Right hindlimb (tissue), 1 donor: ENCODE measurements at places on chromosomes 3 and 15.

DNA sequence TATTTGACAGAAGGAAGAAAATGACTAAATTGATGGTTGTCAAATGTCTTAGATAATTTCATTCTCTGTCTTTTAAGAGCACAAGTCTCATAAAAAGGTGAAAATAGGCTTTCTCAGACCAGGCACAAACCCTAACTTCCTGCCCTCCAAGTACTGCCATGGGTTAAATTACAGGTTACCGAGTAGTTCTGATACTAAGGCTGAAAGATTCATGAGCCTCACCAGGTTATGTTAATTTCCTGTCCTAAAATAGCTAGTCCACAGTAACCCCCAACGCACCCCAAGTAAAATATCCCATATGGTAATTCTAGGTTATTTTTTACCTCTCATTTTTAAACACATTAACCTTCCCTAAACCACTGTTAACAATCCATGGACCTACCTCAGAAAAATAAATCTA, 42.0 kb downstream of the GSK3B start:
- no peak for DNase-seq

GRCh38 chr15:71338265-71338664, 223.0 kb downstream of the THSD4 start:
- no peak for DNase-seq

- peak; percentile 8 for DNase-seq
Measured at GRCh38 chr15:25184356-25185155, 229.8 kb downstream of the SNRPN start.

DNA sequence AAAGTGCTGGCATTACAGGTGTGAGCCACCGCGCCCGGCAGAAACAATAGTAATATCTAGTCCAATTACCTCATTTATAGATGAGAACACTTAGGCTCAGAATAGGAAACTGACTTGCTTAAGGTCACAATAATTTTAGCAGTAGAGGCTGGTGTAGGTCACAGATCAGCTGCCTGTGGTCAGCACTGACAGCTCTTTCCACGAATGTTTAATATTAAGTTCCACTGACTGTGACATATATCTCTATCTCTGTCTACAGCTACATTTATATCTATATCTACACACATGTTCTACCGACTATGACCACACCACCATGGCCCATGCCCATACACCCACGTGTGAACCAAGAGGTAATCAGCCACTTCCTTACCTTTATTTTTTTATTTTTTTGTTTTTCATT, 40.2 kb upstream of the DLG1 start:
- no peak for DNase-seq

GRCh38 chr3:167067787-167068161, 312.3 kb downstream of the ZBBX start:
- DNase-seq: no peak

DNA sequence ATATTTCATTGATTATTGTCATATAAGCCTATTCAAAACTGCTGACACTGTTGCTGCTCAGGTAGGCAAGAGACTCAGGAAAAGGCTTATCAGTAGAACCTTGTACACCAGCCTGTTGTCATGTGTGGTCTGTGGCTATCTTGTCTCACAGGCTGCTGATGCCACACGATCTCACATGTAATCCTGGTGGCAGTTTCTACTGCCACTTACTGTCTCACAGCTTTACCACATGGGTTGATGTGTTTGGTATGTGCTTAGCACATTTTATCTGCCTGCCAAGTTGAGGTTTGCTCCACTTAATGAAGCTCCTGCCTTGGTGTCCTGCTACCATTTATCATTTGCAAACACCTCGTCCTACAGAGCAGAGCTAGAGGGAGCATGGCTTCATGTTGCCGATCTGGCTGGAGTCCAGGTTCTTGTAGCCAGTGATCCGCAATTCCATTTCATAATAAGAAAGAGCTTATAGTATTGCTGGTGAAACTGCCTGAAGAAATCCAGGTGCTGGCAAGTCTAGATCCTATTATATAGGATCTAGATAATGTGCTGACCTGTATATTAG, 637.9 kb downstream of the NLGN1 start:
- no peak for DNase-seq

DNA sequence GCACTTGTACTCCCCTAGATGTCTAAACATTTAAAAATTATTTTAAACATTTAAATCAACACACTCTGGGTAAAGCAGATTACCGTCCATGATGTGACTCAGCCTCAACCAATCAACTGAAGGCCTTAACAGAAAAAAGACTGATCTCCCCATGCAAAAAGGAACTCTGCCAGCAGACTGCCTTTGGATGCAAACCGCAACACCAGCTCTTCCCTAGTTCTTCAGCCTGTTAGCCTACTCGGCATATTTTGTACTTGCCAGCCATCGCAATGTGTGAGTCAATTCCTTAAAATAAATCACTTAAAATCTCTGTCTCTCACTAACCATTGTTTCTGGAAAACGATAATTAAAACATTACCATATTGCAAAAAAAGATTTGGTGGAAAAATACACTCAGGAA, 375.9 kb downstream of the RSL24D1 start:
- DNase-seq: no peak

GRCh38 chr3:69072928-69073327, 7.2 kb downstream of the UBA3 start:
- DNase-seq: no peak

DNA sequence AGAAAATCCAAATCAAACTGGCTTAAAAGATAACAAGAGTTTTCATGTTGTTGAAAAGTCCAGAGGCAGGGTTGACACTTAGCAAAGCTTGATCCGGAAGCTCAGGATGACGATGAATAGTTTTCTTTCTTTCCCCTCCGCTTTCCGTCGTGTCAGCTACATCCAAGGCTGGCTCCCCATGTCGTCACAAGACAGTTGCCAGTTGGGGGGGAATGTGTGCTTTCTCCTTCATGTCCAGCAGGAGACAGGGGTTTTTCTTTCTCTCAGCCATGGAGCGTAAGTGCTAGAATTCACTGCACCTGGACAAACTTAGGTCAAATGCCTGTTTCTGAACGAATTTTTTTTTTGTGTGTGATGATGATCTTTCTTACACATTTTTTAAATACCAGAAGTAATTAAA, 273.8 kb upstream of the RGMA start:
- no peak for DNase-seq

GRCh38 chr3:107970993-107971580, 119.7 kb downstream of the CD47 start:
- no peak for DNase-seq

DNA sequence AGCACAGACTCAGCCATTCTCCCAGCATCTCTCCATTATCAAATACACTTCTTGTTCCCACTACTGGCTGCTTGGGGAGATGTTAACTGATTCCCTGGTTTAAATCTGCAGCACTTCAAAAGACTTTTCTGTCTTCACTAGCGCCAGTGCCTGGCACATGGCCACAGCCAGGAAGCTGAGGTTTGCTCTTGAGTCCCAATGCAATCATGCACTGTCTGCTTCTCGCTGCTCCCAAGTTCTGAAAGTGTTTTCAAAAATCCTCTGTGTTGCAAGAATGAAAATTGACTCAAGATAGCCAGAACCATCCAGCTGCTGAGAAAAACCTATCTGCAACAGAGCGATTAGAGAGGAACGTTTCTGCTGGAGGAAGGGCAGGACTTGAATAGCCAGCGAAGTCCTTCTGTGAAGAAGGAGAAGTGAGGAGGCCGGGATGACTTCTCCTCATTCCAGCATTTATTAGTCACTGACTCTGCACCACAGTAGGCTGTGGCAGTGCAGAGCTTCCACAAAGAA, 358.4 kb upstream of the NR2F2 start:
- peak; percentile 50 for DNase-seq

DNA sequence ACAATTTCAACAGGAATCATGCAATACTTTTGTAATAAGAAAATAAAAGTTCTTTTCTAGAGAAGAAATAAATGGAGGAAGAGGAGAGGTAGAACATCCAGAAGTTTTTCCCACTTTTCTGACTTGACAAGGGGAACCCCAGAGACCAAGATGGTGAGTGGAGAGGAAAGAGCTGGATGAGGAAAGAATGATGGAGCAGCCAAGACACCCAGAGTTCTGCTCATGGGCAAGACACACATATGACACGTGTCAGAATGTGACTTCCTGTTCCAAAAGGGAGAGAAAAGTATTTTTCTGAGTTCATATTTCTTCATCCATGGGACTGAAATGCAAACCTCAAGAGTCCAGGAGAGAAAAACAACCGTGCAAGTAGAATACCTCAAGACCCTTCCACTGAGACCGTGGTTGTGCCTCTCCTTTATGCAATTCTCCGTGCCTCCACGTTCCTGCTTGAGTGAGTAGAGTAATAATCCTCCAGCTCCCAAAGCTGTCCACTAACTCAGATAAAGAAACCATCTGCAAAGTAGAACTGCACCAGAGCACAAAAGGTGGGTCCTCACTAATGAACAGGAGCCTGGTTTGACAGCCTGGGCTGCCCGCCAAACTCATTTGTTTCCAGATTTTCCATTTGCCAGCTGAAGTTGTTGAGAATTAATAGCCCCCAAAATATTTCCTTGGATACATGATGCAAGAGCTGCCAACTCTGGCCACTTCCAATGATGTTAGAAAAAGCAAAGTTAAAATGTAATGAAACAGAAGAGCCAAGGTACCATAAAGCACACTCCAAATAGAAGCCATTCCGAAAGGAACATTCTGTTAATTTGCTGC, 272.6 kb upstream of the IGF1R start:
- DNase-seq: peak; percentile 34

DNA sequence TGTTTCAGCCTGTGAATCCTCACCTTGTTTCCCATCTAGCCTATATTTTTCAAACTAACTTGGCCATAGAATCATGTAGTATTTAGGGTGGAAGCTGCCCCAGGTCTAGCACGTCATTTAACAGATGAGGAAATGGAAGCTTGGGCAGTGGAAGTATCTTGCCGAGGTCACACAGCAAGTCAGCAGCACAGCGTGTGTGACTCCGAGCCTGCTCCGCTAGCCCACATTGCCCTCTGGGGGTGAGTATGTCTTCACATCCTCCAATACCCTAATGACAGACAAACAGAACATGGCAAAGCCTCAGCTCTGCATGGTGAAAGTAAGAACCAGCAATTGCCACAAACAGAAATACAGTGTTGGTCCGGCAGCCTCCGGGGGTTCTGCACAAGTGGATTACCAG, 2.2 kb upstream of the CCR5 start:
- DNase-seq: peak; percentile 27

DNA sequence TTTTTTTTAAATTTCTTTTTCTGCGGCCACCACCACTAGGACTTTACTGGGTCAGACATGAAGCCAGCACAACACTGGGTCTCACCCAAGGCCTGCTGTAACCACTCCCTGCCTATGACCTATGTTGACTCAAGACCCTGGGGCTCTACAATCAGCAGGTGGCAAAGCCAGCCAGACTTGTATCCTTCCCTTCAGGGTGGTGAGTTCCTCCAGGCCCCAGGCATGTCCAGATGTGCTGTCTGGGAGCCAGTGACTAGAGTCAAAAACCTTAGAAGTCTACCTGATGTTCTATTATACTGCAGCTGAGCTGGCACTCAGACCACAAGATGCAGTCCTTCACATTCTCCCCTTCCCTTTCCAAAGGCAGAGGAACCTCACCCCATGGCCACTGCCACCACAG, 31.6 kb upstream of the CLDN18 start:
- no peak for DNase-seq

- no peak for DNase-seq
Measured at GRCh38 chr15:80114114-80114513, 38.7 kb upstream of the FAH start.

GRCh38 chr3:174755833-174756829, 103.0 kb upstream of the NAALADL2 start:
- no peak for DNase-seq

DNA sequence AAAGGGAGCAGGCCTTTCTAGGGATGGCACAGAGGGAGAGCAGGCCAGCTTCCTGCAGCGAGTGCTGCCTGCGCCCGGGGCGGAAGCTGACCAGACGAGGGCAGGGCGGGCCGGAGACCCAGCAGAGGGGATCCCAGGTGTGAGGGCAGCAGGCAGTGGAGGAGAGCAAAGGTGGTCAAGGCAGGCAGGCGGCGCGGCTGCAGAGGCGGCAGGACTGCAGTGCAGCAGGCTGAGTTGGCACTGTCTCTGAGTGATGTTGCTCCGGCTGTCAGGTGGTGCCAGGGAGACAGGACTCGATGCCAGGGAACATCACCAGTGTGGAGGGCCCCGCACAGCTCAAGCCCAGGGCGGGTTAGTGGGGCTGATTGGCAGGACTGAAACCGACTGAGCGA, 22.3 kb upstream of the PLXNA1 start:
- no peak for DNase-seq

DNA sequence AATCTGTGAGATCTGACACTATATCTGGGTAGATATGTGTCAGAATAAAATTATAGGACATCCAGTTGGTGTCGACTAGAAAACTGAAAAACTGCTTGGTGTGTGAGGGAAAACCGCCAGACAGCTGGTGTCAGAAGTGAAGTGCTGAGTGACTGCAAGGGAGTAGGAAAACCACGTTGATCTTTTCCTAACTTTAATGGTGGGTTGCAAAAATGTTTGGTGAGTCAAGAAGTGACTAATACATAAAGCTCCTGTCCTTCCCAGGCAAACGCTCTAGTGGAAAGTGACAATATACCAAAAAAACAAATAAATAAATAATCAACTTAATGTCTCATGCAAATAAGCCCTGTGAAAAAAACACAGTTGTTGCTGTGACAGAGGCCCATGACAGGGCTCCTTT, 7.3 kb upstream of the CD96 start:
- no peak for DNase-seq

DNA sequence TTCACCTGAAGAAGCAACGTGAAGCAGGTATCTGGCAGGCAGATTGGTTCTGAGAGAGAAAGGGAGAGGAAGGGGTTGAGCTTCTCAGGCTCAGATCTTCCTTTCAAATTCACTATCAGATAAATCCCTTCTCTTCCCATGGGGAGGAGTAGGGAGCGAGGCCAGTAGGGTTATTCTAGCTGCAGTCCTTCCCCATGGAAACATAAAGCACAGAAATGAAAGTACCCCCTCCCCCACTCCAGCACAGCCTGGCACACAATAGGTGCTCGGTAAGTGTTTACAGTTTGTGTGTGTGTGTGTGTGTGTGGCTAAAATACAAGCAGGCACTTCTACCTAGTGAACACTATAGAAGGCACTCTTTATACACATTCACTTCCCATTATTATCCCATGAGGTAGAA, 20.8 kb upstream of the VPS8 start:
- no peak for DNase-seq

DNA sequence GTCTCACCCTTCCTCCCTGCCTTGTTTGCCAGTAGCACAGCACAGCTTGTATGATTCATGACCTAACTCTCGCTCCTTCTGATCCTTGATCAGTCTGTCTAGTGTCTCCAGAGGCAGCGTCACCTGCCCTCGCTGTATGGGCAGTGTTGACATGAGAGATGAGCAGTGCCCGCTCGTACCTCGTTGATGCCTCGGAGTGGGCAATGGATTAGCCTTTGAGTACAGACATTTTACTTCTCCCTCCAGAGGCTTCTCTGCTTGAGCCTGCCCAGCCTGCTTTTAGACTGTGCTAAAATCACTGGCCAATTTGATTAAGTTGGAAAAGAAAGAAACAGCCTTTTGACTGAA, 569.0 kb downstream of the NTRK3 start:
- DNase-seq: no peak

- no peak for DNase-seq
Measured at GRCh38 chr3:70880421-70880820, 568.0 kb upstream of the MDFIC2 start.

- DNase-seq: no peak
Measured at GRCh38 chr3:25689226-25689625, 24.5 kb upstream of the TOP2B start.

GRCh38 chr3:174540116-174540908, 318.8 kb upstream of the NAALADL2 start:
- DNase-seq: peak; percentile 44

GRCh38 chr15:25705433-25706115, 157.6 kb downstream of the ATP10A start:
- DNase-seq: no peak
